Erythroblast (primary cell): ENCODE measurements at places on chromosomes 16 and 17.

- peak; percentile 59 for DNase-seq
Observed at GRCh38 chr17:32111141-32111771, 31.0 kb upstream of the RHOT1 start.

DNA sequence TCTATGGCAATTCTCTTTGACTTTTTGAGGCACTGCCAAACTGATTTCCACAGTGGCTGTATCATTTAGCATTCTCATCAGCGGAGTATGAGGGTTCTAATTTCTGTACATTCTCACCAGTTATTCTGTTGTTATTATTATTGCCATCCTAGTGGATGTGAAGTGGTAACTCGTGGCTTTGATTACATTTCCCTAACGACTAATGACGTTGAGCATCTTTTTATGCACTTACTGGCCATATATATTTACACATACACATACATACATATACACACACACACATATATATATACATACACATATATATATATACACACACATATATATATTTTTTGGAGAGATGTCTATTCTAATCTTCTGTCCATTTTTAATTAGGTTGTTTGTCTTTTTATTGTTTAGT is 3.7 kb upstream of the MLYCD start:
- no peak for DNase-seq

- no peak for DNase-seq
Observed at GRCh38 chr17:489758-490329, 137.2 kb upstream of the RPH3AL start.

- no peak for DNase-seq
Observed at GRCh38 chr17:57868910-57869616, 19.2 kb upstream of the MRPS23 start.

GRCh38 chr17:29857823-29858222 is 72.2 kb downstream of the SSH2 start:
- no peak for DNase-seq

DNA sequence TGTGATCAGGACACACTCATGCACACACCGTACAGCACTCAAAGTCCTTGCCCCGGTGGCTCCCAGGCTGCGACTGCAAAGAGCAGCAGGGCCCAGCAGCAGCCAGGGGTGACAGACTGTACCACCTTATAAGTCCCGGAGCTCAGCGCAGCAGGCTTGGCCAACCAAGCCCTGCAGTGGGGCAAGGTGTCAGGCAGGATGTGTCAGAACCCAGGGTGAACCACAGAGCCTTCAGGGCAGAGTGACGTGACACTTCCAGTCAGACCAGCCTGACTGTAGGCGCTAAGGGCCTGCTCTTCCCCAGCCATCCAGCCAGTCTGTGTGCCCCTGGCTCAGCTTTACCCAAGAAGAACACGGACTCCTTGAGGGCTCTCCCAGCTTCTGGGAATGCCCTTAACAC is 204.1 kb downstream of the COPRS start:
- no peak for DNase-seq

DNA sequence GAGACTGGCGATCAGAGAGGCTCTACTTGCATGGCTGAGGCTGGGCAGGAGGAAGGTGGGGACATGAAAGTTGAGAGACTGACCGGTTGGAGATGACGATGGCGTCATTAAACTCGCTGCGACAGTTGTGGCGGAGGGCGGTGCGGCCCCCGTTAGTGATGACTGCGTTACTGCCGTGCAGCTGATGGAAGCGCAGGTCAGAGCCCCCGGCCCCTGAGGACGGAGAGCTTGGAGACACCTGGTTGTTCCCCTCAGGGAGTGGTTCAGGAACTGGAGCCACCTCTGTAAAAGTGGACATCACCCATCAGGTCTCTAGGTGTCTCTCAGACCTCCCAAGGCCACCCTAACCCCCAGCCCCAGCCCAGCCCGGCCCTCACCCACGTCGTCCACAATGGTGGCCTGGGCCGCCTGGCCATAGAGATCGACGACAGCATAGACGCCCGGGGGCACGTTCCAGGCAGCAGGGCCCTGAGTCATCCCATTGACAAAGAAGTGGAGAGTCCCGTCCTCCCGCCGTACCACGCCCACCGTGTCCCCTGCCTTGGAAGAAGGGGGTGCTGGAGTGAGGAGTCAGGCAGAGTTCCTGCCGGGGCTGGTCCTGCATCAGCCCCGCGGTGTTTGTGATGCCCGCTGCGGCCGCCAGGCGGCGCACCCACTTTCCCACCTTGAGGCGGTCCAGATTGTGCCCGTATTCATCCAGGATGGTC is 5.3 kb downstream of the NEURL4 start:
- peak; percentile 75 for DNase-seq

DNA sequence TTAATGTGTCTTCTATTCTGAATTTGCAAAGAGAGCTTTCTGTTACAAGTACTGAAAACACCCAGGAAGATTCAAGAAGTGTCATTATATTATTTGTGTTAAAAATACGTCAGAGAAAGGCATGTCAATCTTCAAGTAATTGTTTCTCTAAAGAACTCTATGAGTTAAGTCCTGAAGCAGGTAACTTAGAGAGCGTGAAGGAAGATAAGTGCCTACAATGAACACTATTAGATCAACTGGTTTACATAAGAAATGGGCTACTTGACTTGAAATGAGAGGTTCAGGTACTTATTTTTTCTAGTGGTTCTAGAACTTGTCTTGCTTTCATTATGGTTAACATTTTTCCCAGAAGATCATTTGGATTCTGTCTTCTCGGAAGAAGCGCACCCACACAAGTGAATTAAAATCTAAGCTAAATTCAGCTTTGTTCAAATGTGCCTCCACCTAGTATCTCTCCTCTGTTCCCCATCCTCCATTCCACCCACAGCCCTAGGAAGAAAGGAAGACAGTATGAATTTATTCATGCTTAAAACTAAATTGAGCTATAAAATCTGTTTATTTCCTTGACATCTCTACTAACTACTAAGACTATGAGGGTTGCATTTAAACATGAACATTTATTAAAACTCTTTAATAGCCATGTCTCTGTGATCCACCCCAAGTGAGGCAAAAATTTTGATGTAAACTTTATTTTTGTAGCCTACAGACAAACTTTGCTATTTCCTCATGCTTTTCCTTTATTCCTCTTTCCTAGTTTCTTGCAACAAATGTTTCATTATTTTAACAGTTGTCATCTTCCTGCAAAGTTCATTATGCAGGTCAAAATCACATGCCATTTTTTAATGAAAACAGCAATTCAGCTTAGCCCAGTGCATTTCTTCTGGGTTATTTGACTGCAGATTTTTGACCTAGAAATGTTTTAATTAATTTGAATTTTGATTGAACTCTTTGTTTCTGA is 206.8 kb downstream of the KCNJ2 start:
- DNase-seq, result no peak

GRCh38 chr17:77504652-77505155 is 363.9 kb downstream of the SEC14L1 start:
- DNase-seq, result no peak

GRCh38 chr16:57240851-57241250 is 4.2 kb upstream of the ARL2BP start:
- no peak for DNase-seq

DNA sequence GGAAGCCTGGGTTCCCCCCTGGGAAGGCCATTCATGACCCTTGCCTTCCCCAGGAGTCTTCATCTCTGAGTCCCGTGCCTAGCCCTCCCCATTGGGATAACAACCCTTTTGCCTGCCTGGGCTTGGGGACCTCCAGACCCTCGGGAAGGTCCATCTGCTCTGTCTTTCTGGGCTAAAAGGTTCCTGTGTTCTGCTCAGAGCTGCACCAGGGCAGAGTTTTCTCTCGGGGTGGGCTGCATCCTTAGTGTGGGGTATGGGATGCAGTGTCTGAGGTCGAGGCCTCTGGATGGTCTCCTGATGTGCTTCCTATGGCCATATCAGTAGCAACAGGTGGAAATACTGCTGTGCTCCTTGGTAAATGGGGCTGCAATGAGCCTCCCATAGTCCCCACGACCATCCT is 22.9 kb upstream of the PLLP start:
- DNase-seq, result no peak

- no peak for DNase-seq
Observed at GRCh38 chr16:50538411-50539052, 9.7 kb upstream of the NKD1 start.

GRCh38 chr17:42112552-42113176 is at the start of gene DHX58:
DHX58 (minus strand) TSS chr17:42112714; CDS start chr17:42111892, 822 bp downstream.
- peak; percentile 84 for DNase-seq

DNA sequence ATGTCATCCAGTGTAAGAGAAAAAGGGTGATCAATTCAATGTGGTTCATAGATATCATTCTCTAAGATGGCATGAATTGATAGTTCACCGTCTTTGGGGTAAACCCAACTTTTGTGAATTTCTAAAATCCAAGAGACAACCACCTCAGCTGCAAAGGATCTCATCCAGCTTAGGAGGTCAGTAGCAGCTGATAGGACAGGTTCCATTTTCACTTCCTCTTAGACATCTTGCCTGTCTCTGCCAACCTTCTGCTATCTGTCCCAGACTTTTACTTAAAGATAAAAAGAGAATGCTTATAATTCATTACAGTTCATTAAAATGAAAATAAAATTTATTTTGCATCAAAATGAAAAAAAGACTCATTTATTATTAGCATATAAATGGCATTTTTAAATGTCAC is 468.2 kb downstream of the XYLT1 start:
- no peak for DNase-seq

DNA sequence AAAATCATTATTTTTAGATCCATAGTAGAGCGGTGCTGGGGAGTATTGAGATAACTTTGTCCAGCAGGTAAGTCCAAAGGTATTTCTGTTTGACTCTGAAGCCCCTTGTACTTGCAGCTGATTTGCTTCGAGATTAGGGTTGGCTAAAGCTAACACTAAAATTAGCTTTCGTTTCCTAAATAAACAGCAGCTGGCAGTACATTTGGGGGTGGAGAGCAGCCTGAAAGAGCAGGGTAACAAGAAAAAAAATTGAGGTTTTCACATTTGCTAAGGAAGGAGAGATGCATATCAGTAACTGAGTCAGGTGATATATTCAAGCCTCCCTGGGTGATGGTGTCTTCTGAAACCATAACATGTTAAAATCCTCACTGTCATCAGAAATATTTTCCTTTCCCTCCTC is 37.4 kb upstream of the TMC5 start:
- no peak for DNase-seq

DNA sequence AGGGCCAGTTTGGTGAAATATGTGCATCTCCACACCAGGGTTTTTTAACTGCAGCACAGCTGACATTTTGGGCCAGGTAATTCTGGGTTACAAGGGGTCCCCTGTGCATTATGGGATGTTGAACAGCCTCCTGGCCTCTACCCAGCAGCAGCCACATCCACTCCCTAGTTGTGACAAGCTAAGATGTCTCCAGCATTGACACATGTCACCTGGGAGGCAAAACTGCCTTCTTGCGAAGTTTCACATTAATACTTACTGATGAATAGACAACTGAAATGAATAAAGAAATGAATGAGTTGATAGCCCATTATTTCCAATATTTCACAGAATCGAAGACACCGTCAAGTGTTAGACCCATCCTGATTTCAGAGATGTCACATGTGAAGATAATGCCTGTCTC is 383.7 kb downstream of the CPPED1 start:
- DNase-seq, result no peak

GRCh38 chr16:35210681-35211433 is 1751.4 kb downstream of the TP53TG3F start:
- DNase-seq, result no peak

DNA sequence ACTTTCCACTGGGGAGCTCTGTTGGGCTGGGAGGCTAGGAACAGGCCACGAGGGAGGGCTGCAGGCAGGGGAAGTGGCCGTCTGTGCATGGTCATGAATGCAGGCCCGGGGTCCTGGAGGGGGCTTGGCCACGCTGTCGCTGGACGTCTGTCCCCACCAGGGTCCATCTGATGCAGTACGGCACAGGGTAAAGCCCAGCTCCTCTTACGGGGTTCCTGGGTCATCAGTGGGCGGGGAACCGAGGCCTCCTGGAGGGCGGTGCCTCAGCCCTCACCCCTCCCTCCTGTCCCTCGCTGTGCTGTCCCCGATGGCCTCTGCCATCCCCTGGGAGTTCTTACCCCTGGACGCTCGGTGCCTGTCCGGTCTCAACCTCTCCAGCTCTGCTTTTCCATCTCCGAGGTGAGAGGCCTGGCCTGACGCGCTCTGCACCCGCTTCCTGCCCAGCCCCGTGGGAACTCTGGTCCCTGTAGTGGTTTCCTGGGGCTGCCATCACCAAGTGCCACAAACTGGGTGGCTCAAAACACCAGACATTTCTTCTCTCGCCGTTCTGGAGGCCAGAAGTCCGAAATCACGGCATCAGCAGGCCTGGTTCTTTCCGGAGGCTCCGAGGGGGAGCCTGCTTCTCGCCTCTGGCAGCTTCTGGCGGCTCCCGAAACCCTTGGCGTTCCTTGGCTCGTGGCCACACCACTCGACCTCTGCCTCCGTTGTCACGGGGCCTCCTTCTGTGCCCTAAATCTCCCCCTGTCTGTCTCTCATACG is 182.8 kb downstream of the SEC14L1 start:
- DNase-seq, result no peak

DNA sequence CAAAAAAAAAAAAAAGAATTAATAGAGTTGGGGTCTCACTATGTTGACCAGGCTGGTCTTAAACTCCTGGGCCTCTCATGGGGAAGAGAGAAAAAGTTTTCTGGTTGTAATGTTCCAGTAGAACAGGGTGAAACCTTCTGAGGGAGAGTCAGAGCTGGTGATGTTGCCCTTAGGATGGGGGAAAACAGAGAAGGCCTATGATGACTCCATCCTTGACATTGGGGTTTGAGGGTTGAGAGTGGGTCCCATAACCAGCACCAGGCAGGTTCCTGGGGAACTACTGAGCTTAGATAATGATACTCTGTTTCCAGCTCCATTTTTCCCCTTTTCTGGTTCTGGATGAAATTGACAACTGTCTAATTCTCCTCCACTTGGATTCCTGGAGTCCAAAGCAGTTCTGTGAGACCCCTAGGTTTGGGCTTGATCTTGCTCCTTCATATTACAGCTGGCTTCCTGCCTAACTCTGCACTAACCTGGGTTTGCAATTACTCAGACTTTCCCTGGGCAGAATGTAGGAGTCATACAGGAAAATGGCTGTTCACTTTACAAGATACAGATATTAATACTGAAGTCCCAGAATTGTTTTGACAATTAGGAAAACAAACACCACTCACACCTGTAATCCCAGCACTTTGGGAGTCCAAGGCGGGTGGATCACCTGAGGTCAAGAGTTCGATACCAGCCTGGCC is 62.8 kb upstream of the B4GALNT2 start:
- DNase-seq, result no peak

- DNase-seq, result no peak
Observed at GRCh38 chr16:67726106-67727034, 7.3 kb upstream of the GFOD2 start.

DNA sequence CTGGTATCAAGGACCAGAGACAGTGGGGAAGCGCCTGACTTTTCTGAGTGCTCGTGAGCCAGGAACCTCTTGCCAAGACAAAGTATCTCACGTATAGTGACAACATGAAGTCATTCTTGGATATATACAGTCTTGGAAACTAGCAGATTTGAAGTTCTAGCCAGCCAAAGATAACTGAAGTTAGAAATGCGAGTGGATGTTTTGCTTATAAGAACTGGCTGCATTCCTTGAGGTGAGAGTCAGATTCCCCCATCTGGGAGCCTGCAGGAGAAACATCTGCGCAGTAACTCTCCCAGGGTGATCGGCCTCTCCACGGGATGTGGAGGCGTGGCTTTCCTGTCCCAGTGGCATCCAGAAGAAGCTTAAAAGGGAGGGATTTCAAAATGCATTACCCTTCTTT is 89.8 kb downstream of the SHISA6 start:
- DNase-seq, result no peak

- DNase-seq, result no peak
Observed at GRCh38 chr16:87652386-87652785, 50.1 kb downstream of the JPH3 start.

- DNase-seq, result no peak
Observed at GRCh38 chr17:45818699-45819098, 26.0 kb upstream of the SPPL2C start.

- DNase-seq, result no peak
Observed at GRCh38 chr17:859824-860195, 77.7 kb downstream of the MRM3 start.

- no peak for DNase-seq
Observed at GRCh38 chr16:10693889-10694288, 841 bp downstream of the TEKT5 start.
